DND-41 (cell line): ENCODE measurements at places on chromosomes 2 and 18.
A peak's percentile ranks its signal among the peaks of the same experiment; 100 is the strongest.

GRCh38 chr2:224994242-224994823 lies 47.9 kb downstream of the DOCK10 start:
- DNase-seq, result no peak

DNA sequence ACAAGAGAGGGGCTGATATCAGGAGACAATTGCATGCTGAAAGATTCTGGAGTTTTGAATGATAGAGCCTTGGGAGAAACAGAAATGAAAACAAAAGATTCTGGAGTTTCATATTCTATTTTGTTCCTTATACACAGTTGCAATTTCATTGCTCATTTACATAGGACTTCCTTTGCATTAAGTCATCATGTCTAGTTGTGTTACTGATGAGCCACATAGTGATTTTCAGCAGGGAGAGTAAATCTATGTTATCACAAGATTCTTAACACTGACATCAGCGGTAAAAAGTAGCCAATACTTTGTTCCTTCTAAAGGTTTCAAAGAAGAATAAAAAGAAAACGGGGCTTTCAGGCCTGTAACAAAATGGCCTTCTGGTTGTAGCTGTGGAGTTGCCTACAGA lies 7.1 kb downstream of the ADAM17 start:
- no peak for DNase-seq

DNA sequence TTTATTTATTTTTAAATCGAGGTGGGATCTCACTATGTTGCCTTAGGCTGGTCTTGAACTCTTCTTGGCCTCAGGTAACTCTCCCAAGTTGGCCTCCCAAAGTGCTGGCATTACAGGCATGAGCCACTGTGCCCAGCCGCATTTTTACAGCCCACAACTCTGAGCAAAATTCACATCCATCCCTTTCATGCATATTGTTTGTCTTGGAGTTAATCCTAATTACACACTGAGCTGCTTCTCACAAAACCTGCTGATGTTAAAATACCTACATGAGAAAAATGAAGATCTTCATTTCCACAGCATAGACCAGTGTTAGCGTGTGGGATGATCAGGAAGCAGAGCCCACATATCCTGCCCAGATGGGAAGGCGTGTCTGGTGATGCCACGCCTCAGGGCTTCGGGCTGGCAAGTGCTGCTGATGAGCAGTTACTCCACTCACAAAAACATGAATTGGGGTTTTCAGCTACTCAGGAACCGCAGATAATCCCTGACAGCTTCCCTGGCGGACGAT lies 14.6 kb downstream of the ITGB1BP1 start:
- no peak for DNase-seq

DNA sequence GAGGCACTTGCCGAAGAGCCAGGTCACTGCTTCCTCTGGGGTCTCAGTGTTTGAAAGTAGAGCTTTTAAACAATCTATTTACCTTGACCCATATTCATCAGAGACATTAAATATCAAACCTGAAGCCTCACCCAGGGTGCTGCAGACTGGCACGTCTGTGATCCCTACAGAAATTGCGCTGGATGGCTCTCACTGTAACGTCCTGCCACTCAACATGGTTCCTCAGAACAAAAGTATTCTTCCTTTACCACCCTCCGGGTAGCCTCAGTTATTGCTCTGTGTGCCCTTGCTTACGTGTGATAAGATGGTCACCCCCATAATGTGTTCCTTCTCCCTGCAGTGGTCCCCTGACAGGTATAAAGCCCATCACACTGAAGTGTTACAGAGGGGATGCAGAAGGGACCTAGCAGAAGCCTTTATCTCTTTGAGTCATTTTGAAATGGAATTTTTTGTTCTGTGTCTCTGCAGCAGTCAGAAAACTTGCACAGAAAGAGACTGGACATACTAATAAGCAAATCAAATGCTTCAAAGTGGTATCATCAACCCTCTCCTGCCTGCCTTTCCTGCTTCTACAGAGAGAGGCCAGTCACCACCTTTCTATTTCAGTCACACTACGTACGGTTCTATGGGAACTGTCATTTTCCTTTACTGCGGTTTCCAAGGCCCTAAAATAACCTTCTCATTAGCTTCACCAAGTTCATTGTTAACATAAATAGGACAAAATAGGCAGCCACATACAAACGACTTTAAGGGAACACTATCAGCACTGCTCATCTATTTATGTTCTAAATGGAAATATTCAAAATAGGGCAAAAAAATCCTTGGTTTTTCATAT lies 86.8 kb downstream of the METTL8 start:
- DNase-seq, result no peak

DNA sequence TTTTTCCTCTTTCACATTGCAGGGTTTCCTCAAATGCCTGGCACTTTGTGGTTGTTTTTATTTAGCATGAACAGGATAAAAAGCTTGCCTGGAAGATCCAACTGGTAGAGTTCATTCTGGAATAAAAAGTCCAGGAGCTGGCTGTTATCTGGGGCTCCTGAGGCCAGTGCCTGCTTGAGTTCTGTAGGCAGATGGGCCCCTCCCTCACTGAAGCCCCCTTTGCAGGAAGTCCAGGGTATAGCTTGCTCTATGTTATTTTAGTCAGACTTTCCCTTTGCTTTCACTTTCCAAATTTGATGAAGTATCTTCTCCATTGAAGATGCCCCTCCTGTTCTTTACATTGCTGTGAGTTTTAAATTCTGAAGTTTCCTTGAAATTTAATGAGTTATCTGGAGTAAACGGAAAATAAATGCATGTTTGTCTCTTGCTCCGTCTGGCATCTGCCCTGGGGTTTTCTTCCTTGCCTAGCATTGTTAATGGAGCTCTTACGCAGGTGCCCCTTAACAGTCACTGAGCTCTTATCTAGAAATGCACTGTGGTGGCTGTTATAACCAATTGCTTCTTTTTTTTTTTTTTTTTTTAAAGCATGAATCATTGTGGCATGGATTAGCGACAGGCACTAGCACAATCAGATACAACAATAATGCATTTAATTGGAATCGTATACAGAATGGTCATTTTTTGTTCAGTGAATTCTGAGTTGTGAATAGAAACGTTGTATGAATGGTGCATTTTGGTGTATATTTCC lies 27.0 kb upstream of the LPIN1 start:
- peak; percentile 51 for DNase-seq

DNA sequence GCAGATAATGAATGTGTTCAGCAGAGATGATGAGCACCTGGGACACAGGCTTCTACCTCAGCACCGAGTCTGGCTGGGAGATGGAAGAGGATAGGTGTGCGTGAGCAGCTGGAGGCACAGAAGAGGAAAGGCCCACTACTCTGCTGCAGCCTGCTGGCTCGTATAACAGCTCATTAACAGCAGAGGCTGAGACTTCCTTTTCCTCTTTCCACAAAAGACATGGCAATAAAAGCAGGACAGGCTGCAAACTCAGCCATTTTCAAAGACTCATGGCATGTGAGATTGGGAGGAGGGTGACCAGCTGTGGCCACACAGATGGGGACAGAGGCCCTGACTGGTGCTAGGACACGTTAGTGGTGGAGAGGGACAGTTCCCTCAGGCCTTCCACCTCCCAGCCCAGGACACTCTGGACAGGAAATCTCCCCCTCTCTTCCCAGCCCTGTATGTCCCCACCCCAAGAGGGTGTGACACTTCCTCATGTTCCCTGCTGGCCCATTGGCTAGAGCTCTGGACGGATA lies 60.3 kb downstream of the CACNB4 start:
- no peak for DNase-seq

DNA sequence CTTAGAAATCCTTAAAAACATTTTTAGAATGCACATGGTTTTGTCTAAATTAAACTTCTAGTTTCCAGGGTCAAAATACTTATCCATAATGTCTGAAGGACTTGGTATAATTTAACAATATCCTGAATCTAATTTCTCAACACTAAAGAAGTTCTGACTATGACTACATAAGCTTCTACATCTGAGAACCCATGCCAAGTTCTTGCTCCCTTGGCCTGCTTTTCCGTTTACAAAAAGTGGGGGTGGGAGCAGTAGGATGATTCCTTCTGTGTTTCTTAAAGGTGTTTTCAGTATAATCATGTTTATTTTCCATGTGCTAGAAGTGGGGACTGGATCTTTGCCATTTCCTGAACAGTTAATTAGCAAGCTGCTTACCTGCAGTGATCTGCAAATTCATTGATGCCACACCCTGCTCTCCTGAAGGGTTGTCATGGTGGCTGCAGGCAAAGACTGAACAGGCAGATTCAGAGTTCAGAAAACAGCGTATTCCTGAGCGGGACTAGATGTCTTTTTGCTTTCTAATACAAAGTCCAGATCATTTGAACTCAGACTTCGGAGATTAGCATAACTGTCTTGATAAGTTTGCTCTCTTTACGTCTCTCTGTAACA lies 36.2 kb downstream of the ADNP2 start:
- DNase-seq, result no peak

DNA sequence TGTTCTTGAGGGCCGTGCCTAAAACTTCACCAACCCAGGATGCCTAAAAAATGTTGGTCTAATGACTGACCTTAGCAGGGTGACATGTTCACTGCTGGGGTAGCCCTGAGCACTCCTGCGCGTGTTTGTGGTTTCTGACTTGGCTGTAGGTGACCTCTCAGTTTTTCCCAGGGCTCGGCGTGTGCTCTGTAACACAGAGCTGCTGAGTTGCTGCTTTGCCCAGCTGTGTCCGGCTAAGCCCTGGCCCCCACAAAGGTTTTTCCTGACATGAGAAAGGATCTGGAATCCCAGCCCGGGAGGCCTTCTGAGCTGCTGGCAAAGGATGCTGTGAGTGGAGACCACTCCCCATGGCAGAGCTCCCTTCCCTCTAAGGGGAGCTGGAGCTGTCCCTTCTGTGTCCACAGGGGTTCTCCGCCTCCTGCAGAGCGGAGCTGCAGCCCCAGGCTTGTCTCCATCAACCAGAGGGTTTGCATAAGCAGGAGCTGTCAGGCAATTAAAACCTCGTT lies 52.7 kb downstream of the CRIM1 start:
- no peak for DNase-seq

- no peak for DNase-seq
Measured at GRCh38 chr18:49531678-49532153, 30.1 kb upstream of the LIPG start.

DNA sequence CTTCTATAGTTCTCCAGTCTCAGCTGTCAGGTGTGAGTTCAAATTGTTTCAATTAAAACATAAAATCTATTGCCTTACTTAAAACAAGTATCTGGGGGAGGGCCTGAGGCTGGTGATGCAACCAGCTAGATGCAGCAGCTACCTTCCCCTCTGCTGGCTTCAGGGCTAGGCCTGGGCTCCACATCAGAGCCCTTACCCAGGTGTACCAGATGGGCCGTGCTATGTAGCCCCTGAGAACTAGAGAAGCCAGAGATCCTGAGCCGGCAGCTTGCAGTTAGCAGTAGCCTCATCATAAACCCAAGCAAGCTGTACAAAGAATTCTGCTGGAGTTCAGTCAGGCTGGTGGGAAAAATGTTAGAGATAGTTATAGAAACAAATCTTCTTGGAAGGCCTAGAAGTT lies 97.7 kb upstream of the ACAA2 start:
- DNase-seq, result no peak

GRCh38 chr2:2188941-2189340 lies 142.1 kb downstream of the MYT1L start:
- DNase-seq, result no peak

DNA sequence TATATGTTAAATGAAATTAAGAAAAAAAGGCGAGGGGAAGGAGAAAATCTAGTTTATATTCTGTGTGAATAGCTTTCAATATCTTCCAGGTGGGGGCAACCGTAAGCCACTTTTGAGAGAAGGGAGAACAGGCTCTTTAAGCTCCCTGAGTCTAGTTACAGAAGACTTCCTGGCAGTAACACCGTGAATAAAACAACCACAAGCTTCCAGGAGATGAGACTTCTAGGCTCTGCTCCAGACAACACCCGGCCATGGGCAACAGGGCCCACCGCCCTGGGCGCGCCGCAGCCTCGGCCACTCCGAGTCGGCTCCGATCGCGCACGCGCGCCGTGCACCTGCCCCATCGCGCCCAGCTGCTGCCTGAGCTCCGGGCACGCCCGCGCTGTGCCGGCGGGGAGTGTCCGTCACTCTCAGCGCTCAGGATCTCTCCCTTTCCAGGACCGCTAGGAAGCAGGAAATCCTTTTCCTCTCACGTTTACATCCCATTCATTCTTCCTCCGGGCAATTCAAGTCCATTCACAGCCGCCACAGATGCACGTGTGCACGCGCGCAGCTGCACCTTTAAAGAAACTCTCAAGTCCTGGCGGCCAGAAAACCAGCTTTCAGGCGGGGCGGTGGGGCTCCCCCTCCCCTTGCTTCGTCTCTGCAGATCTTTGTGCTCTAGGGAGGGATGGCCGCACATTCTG lies 19.4 kb upstream of the PAX3 start:
- no peak for DNase-seq

GRCh38 chr2:70947556-70948184 lies 12.0 kb downstream of the ATP6V1B1 start:
- peak; percentile 53 for DNase-seq

- DNase-seq, result no peak
Measured at GRCh38 chr2:64627860-64628841, 25.6 kb downstream of the SERTAD2 start.

DNA sequence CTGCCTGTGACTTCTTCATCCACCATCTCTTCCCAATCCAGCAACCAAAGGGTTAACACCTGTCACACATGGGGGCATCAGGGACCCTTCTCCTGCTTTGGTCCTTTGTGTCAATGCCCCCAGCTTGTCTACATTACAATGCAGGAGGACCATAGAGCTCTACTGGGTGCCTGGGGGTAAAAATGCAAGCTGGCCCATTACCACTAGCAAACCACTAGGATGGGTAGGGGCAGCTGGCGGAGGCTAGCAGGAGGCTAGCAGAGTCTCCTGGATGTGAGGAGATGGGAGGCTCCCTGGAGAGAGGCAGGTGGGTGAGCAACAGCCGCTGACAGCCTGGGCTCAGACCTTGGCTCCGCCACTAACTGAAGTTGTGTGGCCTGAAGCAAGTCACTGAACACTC lies 153.4 kb upstream of the SKOR2 start:
- DNase-seq, result no peak

DNA sequence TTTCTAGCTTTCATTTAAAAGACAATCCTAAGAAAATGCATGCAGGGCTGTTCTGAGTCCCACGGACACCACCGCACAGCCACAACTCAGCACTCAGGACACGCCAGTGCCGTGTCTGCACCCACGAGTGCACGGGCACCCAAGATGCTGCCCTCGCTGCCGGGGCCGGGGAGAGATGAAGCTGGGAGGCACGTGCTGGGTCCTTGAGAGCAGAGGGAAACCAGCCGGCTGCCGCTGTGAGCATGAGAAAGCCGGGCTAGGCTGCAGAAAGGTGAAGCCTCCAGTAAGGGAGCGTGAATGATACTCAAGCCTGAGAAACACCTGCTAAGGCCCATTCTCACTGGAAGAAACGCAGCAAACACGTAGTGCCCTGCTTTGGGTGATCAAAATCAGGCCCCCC lies 4.8 kb downstream of the COPS9 start:
- peak; percentile 1 for DNase-seq

DNA sequence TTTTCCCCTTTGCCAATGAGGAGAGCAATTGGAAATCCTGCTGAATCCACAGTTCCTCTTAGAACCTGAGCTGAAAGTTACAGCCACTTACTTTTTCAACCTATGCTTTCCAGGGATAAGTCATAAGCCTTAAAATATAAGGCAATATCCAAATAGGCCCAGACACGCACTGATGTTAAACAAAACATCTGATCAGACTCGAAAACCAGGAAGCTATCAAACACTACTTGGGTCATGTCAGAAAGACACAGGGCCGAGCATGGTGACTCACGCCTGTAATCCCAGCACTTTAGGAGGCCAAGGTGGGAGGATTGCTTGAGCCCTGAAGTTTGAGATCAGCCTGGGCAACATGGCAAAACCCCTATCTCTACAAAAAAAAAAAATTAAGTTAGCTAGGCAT lies 192.1 kb downstream of the SP3 start:
- no peak for DNase-seq
